ENCODE measurements at places on chromosomes 11 and 22.

DNA sequence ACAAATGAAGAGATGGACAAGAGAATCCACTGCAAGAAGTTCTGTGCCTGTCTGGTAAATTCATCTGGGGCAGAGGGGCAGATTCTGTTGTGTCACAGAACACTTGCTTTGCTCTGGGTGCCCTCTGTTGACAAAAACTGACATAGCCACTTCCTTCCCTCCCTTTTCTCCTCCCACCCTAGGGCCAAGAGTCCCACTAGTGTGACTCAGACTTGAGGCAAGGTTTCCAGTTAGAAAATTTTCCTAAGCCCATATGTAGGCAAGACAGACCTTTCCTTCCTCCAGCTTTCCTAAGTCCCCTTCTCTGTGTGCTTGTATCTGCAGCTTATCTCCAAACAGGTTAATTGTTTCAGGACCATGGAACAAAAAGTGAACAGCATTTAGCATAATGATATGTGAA lies 106.8 kb downstream of the RBFOX2 start:
- peak; percentile 33 for DNase-seq

- no peak for DNase-seq
These were observed 48.9 kb downstream of the DHCR7 start for GRCh38 chr11:71399341-71399740.

GRCh38 chr11:126114486-126115126 lies 51.9 kb upstream of the CDON start:
- DNase-seq = no peak

- DNase-seq = peak; percentile 6
These were observed 669.9 kb downstream of the BRD1 start for GRCh38 chr22:49157529-49158339.

DNA sequence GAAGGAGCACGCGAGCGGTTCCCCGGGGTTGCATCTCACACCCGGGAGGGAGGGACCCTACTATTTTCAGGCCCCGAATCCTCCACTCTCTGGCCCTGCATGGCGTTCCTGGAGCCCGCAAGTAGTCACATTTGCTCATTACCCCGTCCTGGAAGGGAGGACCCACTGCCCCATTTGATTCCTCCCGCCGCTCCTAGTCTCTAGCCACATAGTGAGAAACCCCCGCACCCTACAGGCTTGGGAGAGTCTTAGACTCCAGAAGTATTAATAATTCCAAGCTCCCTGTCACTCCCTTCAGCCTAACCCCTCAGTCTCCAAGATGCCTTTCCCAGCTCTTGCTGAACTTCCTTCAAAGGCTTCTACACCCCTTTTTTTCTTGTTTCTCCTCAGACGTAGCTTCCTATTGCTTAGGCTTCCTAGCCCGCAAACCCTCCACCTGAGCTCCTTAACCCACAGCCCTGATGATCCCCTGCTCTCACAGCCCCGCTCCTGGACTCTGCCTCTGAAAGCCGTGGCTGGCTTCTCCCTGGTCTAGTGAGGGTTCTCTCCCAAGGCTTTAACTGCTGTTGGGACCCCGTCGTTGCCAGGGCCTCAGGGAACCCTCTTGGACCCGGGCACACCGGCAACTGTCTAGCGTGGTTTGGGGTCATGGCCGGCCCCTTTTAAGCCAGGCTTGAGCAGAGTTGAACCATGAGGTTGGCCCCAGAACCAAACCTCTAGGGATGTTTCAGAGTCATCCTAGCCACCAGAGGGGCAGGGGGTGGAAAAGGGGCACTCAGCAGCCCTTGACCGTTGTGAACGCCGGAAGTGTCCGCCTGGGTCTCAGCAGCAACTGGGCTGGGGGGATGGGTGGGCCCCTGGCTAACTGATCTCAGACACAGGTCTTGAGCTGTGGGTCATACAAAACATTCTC lies 862 bp downstream of the GGA1 start:
- DNase-seq = no peak

- DNase-seq = no peak
These were observed 171.5 kb downstream of the RCN1 start for GRCh38 chr11:32262367-32262766.

- DNase-seq = no peak
These were observed 11.8 kb downstream of the KCTD14 start for GRCh38 chr11:78011301-78011700.

- no peak for DNase-seq
These were observed 81.0 kb upstream of the SNX19 start for GRCh38 chr11:130997278-130997677.
